Adrenal gland (tissue), 19 donors: ENCODE measurements at places on chromosomes 7 and 10. TPM values are rescaled to one million over a fixed set of nuclear protein-coding genes. Genes with fewer than 3 reads are reported as not detected.

- no peaks in the 10 kb centered on the region for H3K27me3 ChIP-seq
- H3K36me3 ChIP-seq, result no peaks in the 10 kb centered on the region
- no peaks in the 10 kb centered on the region for H3K4me1 ChIP-seq
- DNase-seq, result no peak
These were observed 691.8 kb downstream of the SUGCT start for GRCh38 chr7:40826411-40827221.

DNA sequence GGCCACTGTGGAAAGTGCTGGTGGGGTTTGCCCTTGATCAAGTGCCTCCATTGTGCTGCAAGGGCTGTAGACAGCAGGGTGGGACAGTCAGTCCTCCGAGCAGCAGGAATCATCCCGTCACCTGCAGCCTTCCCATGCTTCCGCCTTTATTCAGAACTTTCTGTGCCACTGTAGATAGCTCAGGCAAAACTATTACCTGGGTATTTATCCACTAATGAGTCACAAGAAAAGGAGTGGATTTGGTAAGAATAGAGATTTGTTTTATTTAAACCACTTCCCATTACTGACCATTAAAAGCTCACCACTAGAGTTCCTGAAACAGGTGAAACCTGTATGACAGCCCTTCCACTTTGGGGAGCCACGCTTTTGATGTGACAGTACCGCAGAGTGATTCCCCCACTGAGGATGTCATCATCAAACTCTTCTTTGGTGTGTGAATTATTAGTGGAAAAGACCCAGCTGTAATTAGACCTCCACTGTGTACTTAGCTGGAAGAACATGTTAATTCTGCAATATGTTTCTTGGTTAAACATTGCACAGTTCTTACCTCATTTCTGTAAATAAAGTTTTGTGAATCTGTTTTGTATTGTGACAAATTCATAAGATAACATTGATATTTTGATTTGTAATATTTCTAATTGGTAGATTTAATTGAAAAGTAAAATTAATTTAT, 208.8 kb downstream of the MLLT10 start:
- H3K36me3 ChIP-seq, result peaks cover 3% of the 10 kb centered on the region
- no peak for DNase-seq
- H3K27ac ChIP-seq, result no peak overlapping the region
- no peaks in the 10 kb centered on the region for H3K27me3 ChIP-seq
- no peaks in the 10 kb centered on the region for H3K4me1 ChIP-seq

- H3K4me1 ChIP-seq, result no peaks in the 10 kb centered on the region
- no peak for DNase-seq
These were observed 80.6 kb downstream of the RGS10 start for GRCh38 chr10:119461923-119462322.

Gene ANKRD30A
- not detected for total RNA-seq

Gene MCU
- 14.9 TPM for total RNA-seq
